Lung (tissue), 17 donors: ENCODE measurements at places on chromosomes 7 and 10. TPM values are rescaled to one million over a fixed set of nuclear protein-coding genes. Genes with fewer than 3 reads are reported as not detected.
A peak's percentile ranks its signal among the peaks of the same experiment; 100 is the strongest.

GRCh38 chr7:30390736-30391636, 87.6 kb downstream of the NOD1 start:
- no peak overlapping the region for H3K4me3 ChIP-seq
- H3K36me3 ChIP-seq: no peaks in the 10 kb centered on the region
- DNase-seq: no peak

DNA sequence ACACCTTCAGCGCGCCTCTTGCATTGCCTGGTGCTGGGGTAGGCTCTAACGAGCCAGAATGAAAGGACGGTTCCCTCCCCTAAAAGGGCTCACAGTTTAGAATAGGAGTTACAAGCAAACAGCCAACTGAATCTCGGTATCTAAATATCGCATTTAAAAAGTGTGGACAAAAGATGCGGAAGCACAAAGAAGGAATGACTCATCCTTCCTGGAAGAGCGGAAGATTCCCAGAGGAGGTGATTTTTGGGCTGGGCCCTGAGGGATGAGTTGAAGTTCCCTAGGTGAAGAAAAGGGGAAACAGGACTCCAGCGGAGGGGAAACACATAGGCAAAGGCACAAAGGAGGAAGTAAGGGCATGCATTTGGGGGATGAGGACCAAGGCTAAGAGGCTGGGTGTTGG, 29.9 kb downstream of the SRRM3 start:
- H3K36me3 ChIP-seq: no peaks in the 10 kb centered on the region
- no peak for DNase-seq
- H3K27ac ChIP-seq: no peak overlapping the region

- H3K27me3 ChIP-seq: no peaks in the 10 kb centered on the region
- peaks cover 12% of the 10 kb centered on the region for H3K4me1 ChIP-seq
- no peak overlapping the region for H3K4me3 ChIP-seq
- no peak for DNase-seq
- H3K27ac ChIP-seq: no peak overlapping the region
Measured at GRCh38 chr10:4646547-4646946, 179.5 kb upstream of the AKR1E2 start.

GRCh38 chr7:30987178-30987577, 23.4 kb downstream of the GHRHR start:
- H3K36me3 ChIP-seq: no peaks in the 10 kb centered on the region
- H3K4me1 ChIP-seq: peaks cover 7% of the 10 kb centered on the region
- no peak overlapping the region for H3K4me3 ChIP-seq
- no peak for DNase-seq
- H3K27ac ChIP-seq: no peak overlapping the region

GRCh38 chr7:101845974-101846373, 28.5 kb downstream of the CUX1 start:
- H3K27ac ChIP-seq: no peak overlapping the region
- H3K27me3 ChIP-seq: no peaks in the 10 kb centered on the region
- H3K4me3 ChIP-seq: no peak overlapping the region
- no peak for DNase-seq
- no peaks in the 10 kb centered on the region for H3K36me3 ChIP-seq
- H3K4me1 ChIP-seq: no peaks in the 10 kb centered on the region

DNA sequence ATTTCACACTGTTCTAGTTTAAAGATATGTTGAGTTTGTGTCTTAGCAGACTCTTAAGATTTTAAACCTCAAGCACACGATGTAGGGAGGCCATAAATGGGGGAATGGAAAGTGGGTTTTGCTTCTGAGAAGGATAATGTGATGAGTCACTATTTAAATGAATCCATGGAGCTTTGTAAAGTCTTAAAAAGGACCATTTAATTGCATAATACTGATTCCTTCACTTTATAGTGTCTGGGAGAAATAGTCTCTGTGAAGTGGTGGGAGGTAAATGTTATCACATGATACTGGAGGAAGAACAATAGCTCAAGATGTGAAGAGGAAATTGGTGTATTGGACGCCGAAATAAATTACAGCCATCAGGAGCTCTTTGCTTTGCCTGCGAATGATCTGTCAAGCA, 84.0 kb upstream of the MYO3A start:
- DNase-seq: no peak
- H3K4me1 ChIP-seq: no peaks in the 10 kb centered on the region
- H3K27ac ChIP-seq: no peak overlapping the region
- H3K27me3 ChIP-seq: no peaks in the 10 kb centered on the region
- H3K36me3 ChIP-seq: no peaks in the 10 kb centered on the region
- H3K4me3 ChIP-seq: no peak overlapping the region

DNA sequence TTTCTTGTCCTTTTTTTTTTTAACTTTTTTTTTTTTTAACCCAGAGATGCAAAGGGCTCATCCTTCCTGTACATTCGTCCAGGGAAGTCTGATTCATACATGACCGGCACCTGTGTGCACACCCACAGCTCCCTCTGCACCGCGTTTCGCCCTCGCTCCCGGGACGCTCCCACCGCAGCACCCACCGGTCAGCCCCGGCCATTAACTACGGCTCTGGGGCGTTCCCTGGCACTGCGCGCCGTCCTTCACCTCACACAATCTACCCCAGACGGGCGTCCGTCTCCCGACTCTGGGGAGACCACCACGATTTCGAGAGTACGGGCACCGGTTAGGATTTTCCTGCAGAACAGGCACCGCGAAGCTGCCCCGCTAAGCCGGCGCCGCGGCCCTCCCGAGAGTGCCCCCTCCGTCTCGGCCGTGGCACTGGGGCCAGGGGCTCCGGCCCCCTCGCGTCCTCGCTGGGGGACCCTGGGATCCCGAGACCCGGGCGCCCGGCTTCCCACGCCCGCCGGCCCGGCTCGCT, 452 bp downstream of the ATE1 start:
- peaks cover 12% of the 10 kb centered on the region for H3K4me1 ChIP-seq
- peak overlapping the region; percentile 98 for H3K27ac ChIP-seq
- H3K4me3 ChIP-seq: peak overlapping the region; percentile 95

- no peaks in the 10 kb centered on the region for H3K4me1 ChIP-seq
- H3K27ac ChIP-seq: peak overlapping the region; percentile 69
- no peak overlapping the region for H3K4me3 ChIP-seq
- no peaks in the 10 kb centered on the region for H3K27me3 ChIP-seq
Measured at GRCh38 chr10:15083674-15084501, 4.7 kb downstream of the ACBD7 start.

DNA sequence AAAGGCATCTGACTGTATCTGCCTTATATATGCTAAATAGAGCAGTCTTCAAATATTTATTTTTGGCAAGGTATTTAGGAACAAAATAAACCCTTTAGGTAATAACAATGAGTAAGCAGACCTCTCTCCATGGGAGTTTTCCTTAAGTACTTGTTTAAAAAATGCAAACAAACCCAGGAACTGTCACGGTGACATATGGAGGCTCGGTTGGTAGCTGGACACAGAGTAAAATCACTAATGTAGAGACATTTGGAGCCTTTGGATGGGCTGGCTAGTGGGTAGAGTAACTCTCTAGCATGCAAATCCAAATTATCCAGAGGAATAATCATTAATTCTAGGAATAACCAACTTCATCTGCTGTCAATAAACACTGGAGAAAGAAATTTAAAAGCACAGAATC, 71.6 kb upstream of the LAMB4 start:
- no peak for DNase-seq
- H3K4me3 ChIP-seq: no peak overlapping the region
- H3K27me3 ChIP-seq: no peaks in the 10 kb centered on the region
- H3K4me1 ChIP-seq: no peaks in the 10 kb centered on the region
- H3K36me3 ChIP-seq: no peaks in the 10 kb centered on the region
- no peak overlapping the region for H3K27ac ChIP-seq

DNA sequence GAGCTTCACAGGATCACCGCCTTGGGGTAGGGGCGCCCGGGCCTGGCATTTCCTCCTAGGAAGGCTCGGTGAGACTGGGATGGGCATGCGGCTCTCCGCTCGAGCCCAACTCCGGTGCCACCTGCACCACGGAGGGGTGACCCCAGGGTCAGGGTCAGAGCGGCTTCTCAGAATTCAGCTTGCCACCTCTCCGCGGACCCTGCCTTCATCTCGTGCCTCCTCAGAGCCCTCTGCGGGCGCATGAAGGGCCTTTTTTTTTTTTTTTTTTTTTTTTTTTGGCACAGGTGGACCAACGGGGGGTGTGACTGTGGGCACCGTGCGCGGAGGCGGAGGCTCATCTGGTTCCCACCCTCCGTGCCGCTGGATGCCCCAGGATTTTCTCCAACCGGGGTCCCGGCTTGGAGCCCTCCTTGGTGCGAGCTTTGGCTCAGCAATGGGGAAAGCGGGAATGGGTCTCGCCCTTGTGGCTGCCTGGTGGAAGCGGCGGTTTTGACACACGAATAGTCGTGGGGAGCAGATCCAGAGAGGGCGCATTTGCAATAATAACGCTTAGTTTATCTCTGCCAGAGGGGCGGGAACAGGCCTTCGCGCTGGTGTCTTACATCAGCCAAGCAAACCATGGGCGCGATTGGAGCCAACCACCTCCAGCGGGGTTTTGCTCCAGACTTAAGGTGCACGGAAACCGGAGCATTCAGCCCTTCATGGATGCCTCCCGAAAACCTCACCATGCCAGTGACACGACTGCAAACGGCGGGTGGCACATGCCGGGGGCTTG, 5.0 kb upstream of the TNRC18 start:
- DNase-seq: peak; percentile 82
- peak overlapping the region; percentile 68 for H3K4me3 ChIP-seq
- peaks cover 14% of the 10 kb centered on the region for H3K36me3 ChIP-seq
- peak overlapping the region; percentile 99 for H3K27ac ChIP-seq

DNA sequence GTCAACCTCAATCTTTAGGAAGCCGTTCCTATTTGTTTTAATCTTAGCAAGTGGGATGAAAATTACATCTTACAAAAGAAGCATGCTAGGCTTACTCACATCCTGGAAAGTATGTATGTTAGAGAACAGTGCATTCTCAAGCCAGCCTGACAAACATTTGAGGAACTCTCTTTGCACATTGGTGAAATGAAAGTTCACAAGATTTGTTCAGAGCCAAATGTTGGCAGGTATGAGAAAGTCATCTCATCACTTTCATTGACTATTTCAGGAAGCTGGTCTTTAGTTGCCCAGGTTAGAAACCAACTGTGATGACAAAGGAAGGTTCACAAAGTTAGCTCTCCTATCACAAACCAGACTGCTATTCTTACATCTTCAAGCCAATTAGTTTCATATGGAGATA, 57.1 kb downstream of the ABCB1 start:
- no peaks in the 10 kb centered on the region for H3K27me3 ChIP-seq
- no peaks in the 10 kb centered on the region for H3K4me1 ChIP-seq
- no peak overlapping the region for H3K27ac ChIP-seq
- no peak for DNase-seq

DNA sequence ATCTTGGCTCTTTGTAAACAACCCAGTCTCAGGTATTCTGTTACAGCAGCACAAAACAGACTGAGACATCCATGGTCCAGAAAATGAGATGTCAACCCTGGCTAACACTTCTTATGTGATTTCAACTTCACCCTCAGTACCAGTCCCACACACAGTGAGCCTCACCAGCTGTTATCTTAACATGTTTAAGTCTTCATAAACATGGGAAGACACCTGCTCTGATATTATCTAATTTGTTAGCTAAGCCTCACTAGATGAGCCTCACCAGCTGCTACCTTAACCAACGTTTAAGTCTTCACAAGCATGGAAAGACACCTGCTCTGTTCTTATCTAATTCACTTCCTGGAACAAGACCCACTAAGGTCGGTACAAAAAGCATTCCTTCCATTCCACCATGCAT, 130.8 kb downstream of the CALN1 start:
- H3K36me3 ChIP-seq: no peaks in the 10 kb centered on the region
- H3K4me1 ChIP-seq: no peaks in the 10 kb centered on the region
- no peak overlapping the region for H3K4me3 ChIP-seq
- no peak for DNase-seq

- H3K4me1 ChIP-seq: peaks cover 3% of the 10 kb centered on the region
- H3K27me3 ChIP-seq: no peaks in the 10 kb centered on the region
Measured at GRCh38 chr7:23347682-23348180, 48.6 kb downstream of the MALSU1 start.

DNA sequence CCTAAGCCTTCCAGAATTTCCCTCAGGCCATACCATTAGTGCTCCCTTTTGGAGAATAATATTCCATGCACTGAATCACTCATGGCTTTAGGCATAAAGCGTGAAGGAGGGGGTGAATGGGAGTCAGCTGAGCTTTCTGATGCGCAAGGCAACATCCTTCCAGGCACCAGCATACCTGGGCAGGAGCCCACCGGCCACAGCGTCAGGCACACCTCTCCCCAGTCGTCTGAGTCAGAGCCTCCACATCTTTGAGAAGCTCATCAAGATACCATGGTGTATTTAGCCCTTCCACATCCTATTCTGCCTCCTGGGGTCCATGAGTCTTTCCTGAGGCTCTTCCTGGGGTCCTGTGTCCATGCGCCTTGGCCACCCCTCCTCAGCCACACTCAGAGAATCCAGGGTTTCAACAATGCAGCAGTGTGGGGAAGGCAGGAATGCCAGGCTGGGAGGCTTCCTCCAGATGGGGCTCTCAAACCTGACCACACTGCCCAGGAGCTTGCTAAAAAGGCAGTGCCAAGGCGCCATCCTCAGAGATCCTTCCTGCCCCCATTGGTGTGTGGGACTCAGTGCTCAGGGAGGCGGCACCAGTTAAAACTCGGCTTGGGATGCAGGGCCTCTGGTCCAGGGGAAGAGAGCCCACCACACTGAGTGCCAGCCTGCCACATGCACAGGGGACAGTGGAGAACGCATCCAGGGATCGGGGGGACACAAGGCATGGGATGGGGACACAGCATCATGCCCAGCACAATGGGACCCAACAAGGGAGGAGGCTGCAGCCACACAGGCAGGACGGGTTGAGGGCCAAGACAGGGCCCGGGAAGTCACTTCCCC, 31.6 kb downstream of the RASGEF1A start:
- H3K4me1 ChIP-seq: no peaks in the 10 kb centered on the region
- H3K36me3 ChIP-seq: no peaks in the 10 kb centered on the region
- no peak overlapping the region for H3K27ac ChIP-seq
- no peak overlapping the region for H3K4me3 ChIP-seq
- H3K27me3 ChIP-seq: peaks cover 12% of the 10 kb centered on the region

DNA sequence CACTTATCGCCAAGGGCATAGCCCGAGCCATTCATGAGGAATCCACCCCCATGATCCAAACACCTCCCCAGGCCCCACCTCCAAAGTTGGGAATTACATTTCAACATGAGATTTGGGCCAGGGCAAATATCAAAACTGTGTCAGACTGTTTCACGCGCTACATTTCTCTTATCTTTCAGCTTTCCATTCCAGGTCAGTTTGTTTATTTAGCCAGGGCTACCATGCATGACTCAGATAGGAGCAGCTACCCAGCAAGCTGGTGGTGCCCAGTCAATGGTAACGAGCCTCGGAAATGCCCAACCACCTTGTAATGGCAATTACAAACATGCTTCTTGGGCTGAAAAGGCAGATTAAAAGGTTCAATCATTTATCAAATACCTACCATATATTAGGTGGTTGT, 43.6 kb upstream of the BAMBI start:
- H3K4me1 ChIP-seq: no peaks in the 10 kb centered on the region
- H3K36me3 ChIP-seq: no peaks in the 10 kb centered on the region
- H3K27ac ChIP-seq: no peak overlapping the region

The TAS2R4 gene
- total RNA-seq: 1.4 TPM

The FGF8 gene
- total RNA-seq: not detected

The FAM25C gene
- total RNA-seq: not detected

The LOXL4 gene
- 3.3 TPM for total RNA-seq

The CTNNA3 gene
- 0.03 TPM for total RNA-seq

The TACR2 gene
- total RNA-seq: 0.28 TPM

The NRP1 gene
- total RNA-seq: 95.8 TPM

The VWA2 gene
- total RNA-seq: 13.7 TPM

The ACHE gene
- 8.2 TPM for total RNA-seq

The COPG2 gene
- 29.3 TPM for total RNA-seq

The SEMA3E gene
- 4.9 TPM for total RNA-seq

The CTAGE6 gene
- total RNA-seq: not detected
